Fibroblast of lung (primary cell): ENCODE measurements at places on chromosomes 1 and 21. TPM values are rescaled to one million over a fixed set of nuclear protein-coding genes. Genes with fewer than 3 reads are reported as not detected.

DNA sequence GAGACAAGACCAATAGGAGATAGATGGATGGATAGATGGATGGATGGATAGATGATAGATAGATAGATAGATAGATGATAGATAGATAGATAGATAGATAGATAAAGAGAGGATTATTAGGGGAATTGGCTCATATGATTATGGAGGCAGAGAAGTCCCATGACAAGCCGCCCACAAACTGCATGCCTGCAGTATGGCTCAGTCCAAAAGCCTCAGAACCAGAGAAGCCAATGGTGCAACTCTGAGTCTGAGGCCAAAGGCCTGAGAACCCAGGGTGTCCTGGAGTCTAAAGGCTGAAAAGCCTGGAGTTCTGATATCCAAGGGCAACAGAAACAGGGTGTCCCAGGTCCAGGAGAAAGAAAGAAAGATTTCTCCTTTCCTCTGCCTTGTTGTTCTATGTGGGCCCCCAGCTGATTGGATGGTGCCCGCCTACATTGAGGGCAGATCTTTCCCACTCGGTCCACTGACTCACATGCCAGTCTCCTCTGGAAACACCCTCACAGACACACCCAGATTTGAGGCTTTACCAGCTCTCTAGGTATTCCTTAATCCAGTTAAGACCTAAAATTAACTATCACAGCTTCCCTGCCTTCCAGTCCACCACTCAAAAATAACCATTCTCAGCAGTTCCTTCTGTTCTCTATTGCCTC, 39.6 kb upstream of the IRF2BP2 start:
- no peak for DNase-seq

GRCh38 chr1:156414461-156415064, 45.6 kb downstream of the RHBG start:
- DNase-seq, result no peak

- no peak for DNase-seq
Observed at GRCh38 chr21:45811136-45811535, 167.6 kb downstream of the PCBP3 start.

- peak; percentile 8 for DNase-seq
Observed at GRCh38 chr1:191963781-191964455, 194.3 kb upstream of the RGS18 start.

DNA sequence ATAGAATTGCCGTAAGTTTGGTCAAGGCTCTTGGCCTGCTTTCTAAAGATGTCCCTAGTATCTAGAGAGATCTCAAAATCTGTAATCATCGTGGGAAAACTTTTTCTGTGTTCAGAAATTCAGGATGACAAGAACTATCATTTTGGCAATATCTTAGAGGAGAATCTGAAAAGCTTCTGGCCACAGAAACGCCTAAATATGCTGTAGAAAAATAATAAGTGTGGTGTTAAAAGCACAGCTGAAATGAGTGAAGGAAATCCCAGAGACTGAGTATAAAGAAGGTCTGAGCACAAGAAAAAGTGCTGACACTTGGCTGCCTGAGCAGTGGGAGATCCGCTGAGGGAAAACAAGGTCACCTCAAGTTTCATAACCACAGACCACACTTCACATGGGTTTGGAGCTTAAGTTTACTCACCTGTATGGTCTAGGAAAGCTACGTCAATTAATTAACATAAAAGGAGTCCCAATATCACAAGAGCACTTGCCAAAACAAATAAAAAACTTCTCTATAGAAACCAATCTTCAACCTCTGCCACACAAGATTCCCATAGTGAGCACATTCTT, 235.2 kb upstream of the IRF2BP2 start:
- peak; percentile 60 for DNase-seq

DNA sequence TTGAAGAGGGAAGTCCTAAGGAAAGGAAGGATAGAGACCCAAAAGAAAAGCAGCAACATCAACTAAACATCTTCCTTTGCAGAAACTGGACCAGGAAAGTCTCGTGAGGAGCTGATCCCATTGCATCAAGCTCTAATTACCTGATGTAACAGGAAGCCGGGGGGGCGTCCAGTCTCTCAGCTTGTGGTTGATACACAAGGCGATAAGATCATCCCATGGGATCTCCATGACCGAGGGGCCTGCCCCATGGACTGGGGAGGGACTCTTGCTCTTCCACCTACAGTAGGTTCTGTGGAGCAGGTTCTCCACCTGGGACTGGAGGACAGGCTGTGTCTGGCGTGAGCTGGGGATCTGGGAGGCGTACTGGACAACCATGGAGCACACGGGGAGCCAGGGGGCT, 14.8 kb upstream of the LSS start:
- DNase-seq, result no peak

DNA sequence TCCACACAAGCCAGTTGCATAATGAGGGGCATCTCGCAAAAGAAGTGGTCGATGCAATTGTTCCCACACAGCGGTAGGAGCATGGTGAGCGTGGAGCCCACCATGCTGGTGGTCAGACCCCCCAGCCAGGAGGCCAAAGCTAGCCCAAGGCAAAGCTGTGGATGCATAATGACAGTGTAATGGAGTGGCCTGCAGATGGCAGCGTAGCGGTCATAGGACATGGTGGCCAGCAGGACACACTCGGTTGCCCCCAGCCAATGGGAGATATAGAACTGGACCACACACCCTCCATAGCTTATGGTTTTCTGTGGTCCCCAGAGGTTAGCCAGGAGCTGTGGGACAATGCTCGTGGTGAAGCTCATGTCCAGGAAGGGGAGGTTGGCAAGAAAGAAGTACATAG, 4.3 kb downstream of the OR2C3 start:
- no peak for DNase-seq

DNA sequence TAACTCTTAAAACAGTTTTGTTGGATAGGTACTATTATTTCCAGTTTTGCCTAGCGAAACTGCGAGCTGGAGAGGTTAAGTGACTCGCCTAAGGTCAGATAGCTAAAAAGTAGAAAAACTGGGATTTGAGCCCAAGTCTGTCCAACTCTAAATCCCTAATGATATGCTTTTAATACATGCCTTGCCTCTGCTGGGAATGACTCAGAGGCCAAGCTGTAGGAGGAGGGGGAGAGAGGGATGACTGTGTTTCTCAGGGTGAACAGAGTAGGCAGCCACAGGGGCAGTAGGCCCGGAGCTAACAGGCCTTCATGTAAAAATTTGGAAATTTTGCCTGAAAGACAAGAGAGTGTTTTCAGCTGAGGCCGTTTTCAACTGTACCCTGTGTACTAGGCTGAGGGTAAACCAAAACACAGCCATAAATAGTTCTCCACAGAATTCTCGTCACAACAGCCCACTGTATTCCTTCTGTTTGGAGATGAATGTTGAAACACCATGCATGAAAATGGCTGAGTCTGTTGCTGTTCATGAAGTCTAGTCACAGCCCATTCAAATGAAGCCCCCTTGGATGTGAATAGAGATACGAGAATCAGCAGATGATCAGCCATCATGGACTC, 107.5 kb upstream of the HOOK1 start:
- peak; percentile 98 for DNase-seq

C4BPB gene
- polyA plus RNA-seq, result not detected in 2 replicates

LRRC71 gene
- polyA plus RNA-seq, result 0.16 and 1.8 TPM in 2 replicates

CA6 gene
- polyA plus RNA-seq, result not detected in 2 replicates

OR10Z1 gene
- polyA plus RNA-seq, result not detected in 2 replicates

- DNase-seq, result no peak
Observed at GRCh38 chr1:13478692-13479091, 35.1 kb downstream of the LRRC38 start.

GRCh38 chr1:58755468-58755872, 28.4 kb downstream of the JUN start:
- DNase-seq, result peak; percentile 100

DNA sequence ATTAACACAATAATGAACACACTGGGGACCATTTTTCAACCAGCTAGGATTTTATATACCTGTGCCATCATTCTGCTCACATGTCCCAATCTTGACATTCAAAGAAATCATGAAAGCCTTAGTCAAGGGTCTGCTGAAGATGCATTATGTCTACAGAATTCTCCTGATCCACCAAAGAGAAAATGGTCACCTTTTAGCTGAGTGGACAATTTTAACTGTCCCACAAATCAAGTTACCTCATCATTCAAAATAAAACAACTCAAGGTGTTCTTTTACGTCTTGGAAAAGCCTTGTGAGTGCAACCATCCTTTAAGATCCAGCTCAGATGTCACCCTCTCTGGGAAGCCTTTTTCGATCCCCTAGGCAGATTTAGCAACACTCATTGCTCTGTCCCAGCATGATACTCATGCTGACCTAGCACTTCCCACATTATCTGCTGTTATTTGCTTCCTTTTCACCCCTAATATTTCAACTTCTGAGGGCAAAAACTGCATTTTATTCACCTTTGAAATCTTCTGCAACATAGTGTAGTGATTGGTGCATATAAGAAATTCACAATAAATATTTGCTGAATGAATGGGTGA, 80.1 kb downstream of the LMO4 start:
- no peak for DNase-seq

CGN gene
- 0.17 and 0.21 TPM in 2 replicates for polyA plus RNA-seq

MPL gene
- polyA plus RNA-seq, result not detected in 2 replicates

DNA sequence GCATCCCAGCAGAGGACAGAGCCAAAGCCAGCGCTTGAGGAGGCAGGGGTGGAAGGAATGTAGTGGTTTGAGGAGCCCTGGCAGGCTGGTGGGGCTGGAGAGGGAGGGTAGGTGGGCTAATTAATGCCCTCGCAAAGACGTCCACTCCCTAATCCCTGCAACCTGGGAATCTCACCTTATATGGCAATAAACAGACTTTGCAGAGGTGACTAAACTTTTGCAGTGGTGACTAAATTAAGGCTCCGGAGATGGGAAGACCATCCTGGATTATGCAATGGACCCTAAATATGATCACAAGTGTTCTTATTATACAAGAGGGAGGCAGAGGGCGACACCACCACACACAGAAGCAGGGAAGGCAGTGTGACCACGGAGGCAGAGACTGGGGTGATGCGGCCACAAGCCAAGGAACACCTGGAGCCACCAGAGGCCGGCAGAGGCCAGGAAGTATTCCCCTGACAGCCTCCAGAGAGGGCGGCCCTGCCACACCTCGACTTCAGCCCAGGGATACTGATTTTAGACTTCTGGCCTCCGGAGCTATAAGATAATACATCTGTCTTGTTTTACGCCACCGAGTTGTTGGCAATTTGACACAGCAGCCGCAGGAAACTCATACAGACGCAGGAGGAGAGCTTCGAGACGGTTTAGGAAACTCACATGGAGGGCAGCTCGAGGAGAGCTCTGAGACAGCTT, 23.1 kb upstream of the NPPB start:
- DNase-seq, result no peak

DNA sequence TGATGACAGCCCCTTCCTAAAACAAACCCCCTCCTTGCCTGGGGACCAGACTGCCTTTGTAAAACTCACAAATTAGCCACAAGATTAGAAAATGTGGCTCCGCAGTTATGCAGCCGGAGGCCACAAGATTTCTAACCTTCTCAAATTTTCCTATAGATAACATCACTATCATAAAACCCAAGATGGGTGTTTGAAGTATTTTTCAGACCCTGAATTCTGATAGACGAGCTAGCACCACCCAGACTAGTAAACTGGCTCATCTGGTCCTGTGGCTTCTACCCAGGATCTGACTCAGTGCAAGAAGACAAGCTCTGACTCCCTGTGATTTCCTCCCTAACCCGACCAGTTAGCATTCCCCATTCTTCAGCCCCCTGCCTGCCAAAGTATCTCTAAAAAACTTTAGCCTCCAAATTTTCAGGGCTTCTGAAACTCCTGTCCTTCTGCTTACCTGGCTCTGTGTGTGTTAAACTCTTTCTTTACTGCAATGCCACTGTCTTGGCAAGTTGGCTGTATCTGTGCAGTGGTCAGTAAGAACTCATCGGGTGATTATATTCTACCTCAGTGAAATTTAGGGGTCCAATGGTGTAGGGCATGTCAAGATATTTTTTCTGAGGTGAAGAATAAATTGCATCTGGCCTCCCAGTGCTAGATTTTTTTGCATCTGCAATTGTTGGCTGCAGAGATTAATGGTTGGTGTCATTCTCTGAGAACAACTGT, 102.1 kb downstream of the S1PR1 start:
- no peak for DNase-seq

- DNase-seq, result no peak
Observed at GRCh38 chr1:46184920-46185658, 8.8 kb upstream of the P3R3URF start.

DNA sequence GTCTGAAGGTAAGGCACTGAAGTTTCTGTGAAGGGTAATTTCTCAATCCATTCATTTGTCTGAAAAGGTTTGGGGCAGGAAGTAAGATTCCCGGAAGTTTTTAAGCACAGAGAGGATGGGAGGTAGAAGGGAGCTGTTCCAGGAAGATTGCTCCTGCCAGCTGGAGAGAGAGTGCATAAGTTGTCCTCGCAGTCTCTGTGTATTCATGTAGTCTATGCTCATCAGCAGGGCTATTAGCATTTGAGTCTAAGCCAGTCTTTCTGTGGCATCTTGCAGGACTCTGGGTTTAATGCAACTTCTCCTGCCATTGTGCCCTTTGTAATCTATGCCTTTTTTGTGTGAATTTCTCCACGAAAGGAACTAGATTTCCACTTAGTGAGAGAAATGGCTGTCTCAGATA, 140.8 kb upstream of the FGGY start:
- DNase-seq, result no peak

ANGPTL7 gene
- 0.34 and 0.38 TPM in 2 replicates for polyA plus RNA-seq

- no peak for DNase-seq
Observed at GRCh38 chr1:229614701-229615100, 11.2 kb downstream of the TAF5L start.

GRCh38 chr1:21344750-21345443, 54.6 kb upstream of the ECE1 start:
- DNase-seq, result no peak

- DNase-seq, result no peak
Observed at GRCh38 chr1:239253032-239253431, 133.3 kb upstream of the CHRM3 start.

- DNase-seq, result no peak
Observed at GRCh38 chr1:33401471-33401870, 29.4 kb downstream of the PHC2 start.

DNA sequence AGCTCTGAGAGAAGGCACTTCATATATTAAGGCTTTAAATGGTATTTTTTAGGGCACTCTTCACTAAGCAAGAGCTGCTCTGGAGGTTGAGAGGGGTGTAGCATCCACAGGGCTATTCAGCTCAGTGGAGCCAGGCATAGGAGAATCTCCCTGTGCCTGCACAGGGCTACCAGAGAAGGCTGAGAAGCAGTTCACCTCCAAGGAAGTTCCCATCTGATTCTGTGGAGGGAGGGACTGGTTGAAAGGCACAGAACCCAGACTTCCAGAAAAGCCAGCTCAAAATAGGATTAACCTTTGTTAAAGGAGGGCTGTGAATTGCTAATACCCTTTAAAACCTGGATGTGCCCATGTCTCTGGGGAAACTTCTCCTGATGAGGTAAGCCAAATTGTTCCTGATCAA, 304.5 kb downstream of the TTLL7 start:
- no peak for DNase-seq

GRCh38 chr1:48674641-48675040, 102.0 kb downstream of the BEND5 start:
- DNase-seq, result peak; percentile 89

DNA sequence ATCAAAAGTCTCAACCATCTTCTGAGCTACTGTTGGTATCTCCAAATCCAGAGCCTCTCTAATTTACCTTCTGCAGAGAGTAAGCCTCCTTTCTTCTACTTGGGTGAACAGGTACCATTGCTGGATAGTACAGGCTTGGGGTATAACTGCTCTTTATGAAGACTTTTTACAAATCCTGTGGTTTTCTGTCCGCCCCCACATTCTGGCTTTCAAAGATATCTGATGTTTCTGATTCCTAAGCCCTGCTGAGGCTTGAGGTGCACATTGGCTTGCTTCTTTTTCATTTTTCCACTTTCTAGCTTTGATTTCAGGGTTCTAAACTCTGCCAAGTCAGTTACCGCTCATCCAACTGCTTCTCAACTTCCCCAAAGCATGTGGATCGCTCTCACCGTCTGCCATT, 37.1 kb downstream of the TENT5C start:
- DNase-seq, result peak; percentile 13
